ENCODE measurements at places on chromosomes 3 and 15.

DNA sequence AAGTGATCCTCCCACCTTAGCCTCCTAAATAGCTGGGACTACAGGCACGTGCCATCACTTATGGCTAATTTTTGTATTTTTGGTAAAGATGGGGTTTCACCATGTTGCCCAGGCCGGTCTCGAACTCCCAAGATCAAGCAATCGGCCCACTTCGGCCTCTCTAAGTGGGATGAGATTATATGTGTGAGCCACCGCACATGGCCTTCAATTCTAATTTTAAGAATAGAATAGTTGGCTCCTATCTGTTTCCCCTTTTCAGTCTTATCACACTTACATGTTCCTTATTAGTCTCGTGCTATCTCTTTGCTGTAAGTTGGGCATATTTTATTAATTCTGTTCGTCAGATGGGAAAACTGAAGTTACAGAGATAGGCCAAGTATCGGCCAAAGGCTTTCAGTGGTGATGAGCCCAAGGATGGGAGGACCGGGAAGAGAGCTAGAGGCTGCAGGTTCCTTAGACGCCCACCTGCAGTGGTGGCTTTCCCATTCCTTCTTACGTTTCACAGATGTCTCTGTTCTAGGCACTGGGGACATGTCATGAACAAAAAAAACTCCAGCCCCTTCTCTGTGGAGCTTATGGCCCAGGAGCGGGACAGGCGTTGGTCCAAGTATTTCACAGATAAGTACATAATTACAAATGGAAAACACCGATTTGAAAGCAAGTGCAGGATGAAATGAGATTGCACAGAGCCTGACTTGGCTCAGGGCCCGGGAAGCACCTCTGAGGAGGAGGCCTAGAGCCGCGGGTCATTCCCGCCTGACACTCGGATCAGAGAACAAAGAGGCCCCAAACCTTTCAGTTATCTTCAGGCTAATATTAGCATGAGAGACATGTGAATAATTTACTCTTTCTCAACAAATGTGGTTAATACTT, 91.1 kb upstream of the KLF13 start:
- DNase-seq = no peak

- no peak for DNase-seq
Observed at GRCh38 chr15:62357431-62357830, 192.3 kb upstream of the C2CD4B start.

DNA sequence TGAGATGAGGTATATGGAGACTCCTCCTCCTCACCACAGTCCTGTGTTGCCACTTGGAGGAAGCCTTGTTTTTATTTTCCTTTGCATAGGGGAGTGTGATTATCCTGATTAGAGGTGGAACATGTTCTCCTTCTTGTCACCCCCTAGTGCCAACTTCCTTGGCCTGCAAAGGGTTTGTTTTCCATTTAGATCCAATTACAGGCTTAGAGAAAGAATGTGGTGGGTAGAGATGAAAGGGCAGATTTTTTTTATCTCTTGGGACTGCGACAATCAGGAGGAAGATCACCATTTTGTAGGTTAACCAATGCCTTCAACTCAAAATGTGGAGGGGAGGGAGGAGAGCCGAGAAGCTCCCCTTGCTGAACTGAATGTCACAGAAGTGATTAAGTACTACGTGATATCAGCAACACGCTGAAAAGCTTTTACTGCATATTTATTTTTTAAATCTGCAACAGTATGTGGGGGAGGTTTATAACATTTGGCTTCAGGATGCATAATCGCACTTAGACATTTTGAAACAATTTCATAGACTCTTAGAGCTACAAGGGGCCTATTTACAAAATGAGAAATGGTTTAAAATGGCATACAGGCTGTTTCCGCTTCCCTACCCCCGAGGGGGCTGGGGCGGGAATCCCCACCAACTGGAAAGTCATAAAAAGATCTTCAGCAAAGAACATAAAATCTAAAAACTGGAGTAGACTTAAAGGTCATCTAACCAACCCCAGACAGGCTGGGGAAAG, 2.4 kb downstream of the LMCD1 start:
- no peak for DNase-seq

DNA sequence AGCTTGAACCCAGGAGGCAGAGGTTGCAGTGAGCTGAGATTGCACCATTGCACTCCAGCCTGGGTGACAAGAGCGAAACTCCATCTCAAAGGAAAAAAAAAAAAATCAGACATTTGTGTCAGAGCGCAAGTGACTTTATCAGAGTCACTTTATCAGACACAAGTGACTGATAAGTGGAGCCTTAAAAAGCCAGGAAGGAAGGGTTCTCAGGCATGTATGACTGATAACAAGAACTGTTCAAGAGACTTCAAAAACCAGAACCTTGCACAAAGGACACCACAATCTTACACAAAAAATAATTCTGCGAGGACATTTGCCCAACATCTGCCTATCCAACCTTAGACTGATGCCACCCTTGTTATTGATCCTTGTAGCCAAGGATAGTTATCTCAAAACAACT, 13.3 kb upstream of the CFAP44 start:
- DNase-seq = no peak

- no peak for DNase-seq
Observed at GRCh38 chr3:152549263-152549662, 280.5 kb downstream of the MBNL1 start.

GRCh38 chr3:76028774-76029173, 243.4 kb upstream of the ZNF717 start:
- no peak for DNase-seq

- DNase-seq = no peak
Observed at GRCh38 chr3:107488942-107489341, 33.8 kb upstream of the BBX start.

Data from activated naive CD4-positive, alpha-beta T cell (primary cell).